ENCODE measurements at places on chromosomes 4 and X. TPM values are rescaled to one million over a fixed set of nuclear protein-coding genes. Genes with fewer than 3 reads are reported as not detected.

Gene PCDH10
- 0.13 TPM for total RNA-seq

Gene RBM10
- 41.2 TPM for total RNA-seq

Gene ADGRG4
- total RNA-seq: not detected

Gene UNC5C
- total RNA-seq: 0.01 TPM

Gene P2RY8
- 0.02 TPM for total RNA-seq

Gene PNMA6F
- not detected for total RNA-seq

Gene PORCN
- 17.6 TPM for total RNA-seq

Gene MAGEB1
- total RNA-seq: not detected

Gene TMEM271
- total RNA-seq: not detected

Gene ANK2
- 1.0 TPM for total RNA-seq

Gene KDR
- total RNA-seq: 0.03 TPM

Gene DCAF8L2
- total RNA-seq: not detected

Gene EPHA5
- 0.44 TPM for total RNA-seq

Gene NMU
- total RNA-seq: 1.1 TPM

Gene MND1
- 12.1 TPM for total RNA-seq

Gene LEF1
- 0.17 TPM for total RNA-seq

Gene TASL
- total RNA-seq: not detected

Gene CXCL6
- not detected for total RNA-seq

Gene BDH2
- total RNA-seq: 8.0 TPM

Gene AFP
- total RNA-seq: 2.2 TPM

Gene TBC1D8B
- 1.3 TPM for total RNA-seq

Gene COL25A1
- not detected for total RNA-seq

Gene ZGRF1
- 3.1 TPM for total RNA-seq

Gene SMR3B
- not detected for total RNA-seq

Gene RNF212
- total RNA-seq: 2.2 TPM

All from A549 treated with CORT108297 at 1 μM for 4 hours (cell line).